GM12865 (cell line): ENCODE measurements at places on chromosomes 7 and 10.

DNA sequence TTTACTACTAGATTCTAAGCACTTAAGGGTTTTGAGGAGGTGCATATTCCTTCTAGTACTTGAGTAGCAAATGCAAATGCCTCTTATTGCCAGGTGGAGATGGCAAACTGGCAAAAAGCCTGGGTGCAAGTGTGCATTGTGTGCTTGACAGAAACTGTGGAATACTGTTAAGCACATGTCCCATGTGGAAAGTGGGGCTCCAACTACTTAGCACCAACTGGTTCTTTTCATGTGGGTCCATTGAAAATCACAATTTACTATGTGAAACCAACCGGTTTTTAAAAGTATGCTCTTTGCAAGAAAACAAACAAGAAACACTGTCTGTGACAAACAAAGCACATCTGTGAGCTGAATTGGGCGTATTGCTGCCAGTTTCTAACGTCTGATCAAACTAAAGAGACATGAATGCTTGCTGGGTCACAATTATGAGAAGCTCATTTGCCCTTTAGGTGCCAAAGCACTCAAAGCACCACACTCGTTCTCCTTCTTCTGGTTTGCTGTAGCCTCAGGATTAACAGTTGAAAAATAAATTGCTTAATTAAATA lies 197.4 kb downstream of the SEMA3E start:
- no peak for DNase-seq

DNA sequence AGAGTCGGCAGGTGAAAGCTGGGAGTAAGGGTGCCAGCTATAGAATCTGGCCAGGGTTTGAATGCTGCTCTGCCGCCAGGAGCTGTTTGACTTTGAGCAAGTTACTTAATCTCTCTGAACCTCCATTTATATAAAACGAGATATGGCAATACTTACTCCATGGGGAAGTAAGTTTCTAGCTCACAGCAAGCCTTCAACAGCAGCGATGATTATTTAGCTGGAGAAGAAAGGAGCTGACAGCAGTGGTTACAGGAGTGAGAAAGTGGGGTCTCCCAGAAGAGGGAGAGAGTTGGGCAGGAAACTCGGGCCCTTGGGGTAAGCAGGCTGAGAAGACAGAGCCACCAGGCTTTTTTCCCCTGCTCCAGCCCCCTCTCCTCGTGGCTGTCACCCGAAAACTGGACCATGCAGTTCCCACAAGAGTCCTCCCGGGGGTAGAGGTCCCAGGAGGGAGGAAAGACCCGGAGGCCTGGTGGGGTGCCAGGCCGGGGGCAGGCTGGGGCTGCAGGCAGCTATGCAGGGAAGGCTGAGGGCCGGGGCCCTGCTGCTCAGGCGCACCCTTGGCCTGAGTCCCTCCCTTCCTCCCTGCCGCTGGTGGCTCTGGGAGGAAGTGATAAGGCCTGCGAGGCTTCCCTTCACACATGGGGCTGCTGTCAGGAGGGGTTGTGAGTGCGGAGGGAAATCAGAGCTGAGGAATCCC lies 3.5 kb downstream of the NOS3 start:
- no peak for DNase-seq

- DNase-seq = peak; percentile 72
Observed at GRCh38 chr10:116848032-116848943, 1.0 kb upstream of the ENO4 start.

DNA sequence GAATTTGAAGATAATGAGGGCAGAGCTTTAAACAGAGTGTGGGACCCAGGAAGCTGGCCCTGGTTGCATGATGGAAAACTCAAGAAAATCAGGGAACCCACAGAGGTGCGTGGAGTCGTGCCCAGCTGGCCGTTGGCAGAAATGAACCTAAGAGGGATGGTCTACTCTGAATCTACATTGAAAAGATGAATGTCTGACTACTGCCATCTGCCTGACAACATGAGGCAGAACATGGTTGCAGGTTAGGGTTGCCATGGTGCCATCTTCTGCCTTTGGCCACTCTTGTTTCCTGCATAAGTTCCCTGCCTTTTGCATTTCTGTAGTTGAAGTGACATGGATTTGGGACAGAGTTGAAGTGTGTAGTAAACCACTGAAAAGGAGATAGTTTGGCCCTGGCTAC lies 138.5 kb upstream of the COBL start:
- DNase-seq = no peak

- DNase-seq = no peak
Observed at GRCh38 chr7:3551536-3551935, 250.5 kb downstream of the SDK1 start.

GRCh38 chr7:137694405-137694804 lies 152.4 kb downstream of the DGKI start:
- DNase-seq = peak; percentile 59

GRCh38 chr10:123655751-123656150 lies 10.4 kb upstream of the GPR26 start:
- no peak for DNase-seq

DNA sequence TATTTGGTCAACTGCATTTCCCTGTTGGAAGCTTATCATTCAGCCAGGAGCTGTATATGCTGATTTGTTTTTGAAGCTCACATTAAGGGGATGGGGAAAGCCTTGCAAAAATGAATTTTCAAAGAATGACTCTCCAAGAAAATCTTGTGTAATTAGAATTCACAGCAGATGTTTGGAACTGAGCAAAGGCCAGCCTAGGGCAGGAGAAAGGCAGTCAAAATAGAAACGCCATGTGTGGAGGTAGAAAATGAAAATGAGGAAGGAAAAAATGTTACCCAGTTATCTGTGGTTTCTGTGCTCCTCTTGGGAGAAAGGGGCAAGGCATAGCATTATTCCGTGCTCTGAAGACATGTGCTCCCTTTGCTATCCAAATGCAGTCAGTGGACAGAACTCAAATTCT lies 93.5 kb downstream of the NRP1 start:
- DNase-seq = no peak

DNA sequence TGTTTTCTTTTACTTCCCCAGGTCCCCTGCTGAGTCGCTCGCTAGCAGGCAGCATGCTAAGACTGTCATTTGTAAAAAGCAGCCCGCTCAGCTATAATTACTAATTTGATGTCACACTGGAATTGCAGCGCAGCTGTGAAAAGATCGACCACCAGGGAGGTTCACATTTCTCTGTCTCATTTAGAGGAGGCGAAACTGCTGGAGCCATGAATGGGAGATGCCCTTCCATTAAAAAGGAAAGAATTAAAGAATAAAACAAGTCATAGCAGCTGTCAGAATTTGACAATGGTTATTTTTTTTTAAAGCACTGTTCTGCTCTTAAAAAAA lies 153.5 kb downstream of the PIP4K2A start:
- no peak for DNase-seq

DNA sequence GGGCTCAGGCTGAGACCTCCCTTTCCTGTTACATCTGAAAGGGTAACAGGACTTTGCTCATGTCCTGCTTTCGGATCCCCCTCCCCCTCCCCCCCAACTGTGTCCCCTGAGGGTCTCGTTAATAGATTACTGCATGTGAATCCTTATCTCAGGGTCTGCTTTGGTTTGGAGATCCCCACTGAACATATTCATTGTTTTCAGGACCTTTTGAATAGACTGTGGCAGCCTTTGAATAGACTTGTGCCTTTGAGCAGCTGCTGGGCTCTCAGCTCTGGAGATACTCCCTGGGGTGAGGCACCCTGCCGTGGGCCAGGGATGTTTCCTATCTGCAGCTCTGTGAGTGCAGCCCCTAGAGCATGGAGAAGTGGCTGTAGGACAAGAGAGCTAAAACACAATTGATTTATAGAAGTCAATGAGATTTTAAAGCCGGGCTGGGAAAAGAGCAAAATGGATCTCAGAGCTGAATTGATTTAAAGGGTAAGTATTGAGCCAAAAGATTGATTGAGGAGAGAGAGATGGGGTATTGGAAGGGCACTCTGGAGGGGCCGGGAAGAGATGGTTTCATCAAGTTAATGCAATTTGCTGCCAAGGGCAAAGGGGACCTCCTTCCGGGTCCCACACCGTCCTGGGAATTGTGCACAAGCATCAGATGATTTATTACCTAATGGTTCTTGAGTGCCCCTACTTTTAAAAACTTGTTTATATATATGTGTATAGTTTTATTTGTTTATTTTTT lies 9.9 kb downstream of the ARHGAP22 start:
- no peak for DNase-seq

GRCh38 chr10:101000127-101000914 lies 713 bp downstream of the LZTS2 start:
- no peak for DNase-seq

GRCh38 chr10:3668276-3668965 lies 116.6 kb downstream of the KLF6 start:
- no peak for DNase-seq

DNA sequence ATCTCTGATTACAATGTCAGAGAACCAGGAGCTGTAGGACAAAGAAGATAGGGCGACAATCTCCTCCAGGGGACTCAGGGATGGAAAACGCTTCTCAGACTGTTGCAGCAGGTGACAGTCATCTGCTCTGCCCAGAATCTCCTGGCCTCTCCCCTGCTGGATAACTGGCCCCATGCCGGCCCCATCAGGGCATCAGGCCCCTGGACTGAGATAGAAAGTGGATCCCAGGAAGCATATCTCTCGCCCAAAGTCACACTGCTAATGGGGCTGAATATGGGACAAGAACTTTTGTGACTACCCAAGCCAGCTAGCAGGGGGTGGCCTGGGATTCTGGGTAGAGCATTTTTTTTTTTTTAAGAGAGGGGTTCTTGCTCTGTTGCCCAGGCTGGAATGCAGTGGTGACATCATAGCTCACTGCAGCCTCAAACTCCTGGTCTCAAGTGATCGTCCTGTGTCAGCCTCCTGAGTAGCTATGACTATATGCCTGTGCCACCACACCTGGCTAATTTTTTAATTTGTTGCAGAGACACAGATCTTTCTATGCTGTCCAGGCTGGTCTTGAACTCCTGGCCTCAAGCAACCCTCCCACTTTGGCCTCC lies 20.5 kb upstream of the MLXIPL start:
- DNase-seq = no peak

DNA sequence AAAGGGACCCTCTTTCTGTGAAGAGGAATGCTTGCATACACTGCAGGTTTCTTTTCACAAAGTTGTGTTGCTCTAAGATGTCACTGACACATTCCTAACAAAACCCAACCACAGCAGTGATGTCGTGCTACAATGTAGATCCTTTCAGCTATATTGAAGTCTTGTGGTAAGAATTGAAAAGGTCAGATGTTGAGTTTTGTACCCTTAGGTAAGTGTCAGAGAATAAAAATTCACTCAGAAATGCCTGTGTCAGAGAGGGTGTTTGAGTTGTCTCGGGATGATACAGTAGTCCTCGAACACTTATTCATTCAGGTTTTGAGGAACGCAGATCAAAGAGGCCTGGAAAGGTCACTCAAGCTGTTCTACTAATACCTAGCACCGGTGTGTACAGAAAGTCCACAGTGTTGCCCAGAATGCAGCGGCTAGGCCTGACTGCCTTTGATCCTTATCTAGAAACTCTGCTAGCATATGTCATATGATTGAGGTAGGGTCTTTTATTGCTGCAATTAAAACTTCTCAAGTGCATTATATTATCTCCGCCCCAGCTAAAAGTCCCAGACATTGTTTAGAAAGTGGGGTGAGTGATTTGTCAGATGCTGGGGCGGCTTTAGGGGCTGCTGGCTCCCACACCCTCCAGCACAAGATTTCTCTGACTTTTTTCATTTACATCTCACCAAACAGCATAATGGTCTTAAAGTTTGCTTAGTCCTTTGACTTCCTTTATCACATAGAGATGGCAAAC lies 26.0 kb downstream of the RNF32 start:
- DNase-seq = no peak

DNA sequence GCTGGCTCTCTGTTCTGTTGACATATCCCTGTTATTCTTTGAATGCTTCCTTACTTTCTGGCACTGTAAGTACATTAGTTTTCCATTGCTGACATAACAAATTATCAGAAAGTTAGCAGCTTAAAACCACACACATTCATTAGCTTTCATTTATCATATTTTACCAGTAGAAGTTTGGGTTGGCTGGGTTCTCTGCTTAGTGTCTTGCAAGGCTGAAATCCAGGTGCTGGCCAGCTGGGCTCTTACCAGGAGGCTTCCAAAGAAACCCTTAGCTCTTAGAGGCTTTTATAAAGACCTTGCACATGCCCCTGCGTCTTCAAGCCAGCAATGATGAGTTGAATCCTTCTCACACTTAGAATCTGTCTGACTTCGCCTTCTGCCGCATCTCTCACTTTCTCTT lies 160.6 kb downstream of the MLLT10 start:
- DNase-seq = no peak

GRCh38 chr10:112375721-112376395 lies 1.9 kb downstream of the ACSL5 start:
- DNase-seq = peak; percentile 87

GRCh38 chr7:139990571-139991268 lies 72.0 kb downstream of the PARP12 start:
- DNase-seq = no peak

DNA sequence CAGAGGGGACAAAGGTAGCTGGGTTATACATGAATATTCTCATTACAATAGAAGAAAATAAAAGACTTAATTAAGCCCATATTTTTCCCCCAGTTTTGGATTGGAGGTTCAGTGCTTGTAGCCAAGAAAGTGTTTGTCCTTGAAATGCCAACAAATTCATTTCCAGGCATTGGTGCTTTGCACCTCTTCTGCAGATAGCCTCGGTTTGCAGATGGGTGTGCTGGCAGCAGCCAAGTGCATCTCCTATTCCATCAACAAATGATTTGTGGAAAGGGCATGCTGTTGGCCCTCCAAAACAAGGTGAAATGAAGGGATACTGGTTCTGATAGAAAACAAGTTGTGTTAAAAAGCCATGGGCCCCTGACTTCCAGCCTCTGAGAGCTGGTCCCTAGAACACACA lies 187.3 kb downstream of the DPY19L1 start:
- no peak for DNase-seq

- DNase-seq = no peak
Observed at GRCh38 chr7:140219672-140220524, 43.1 kb upstream of the KDM7A start.

DNA sequence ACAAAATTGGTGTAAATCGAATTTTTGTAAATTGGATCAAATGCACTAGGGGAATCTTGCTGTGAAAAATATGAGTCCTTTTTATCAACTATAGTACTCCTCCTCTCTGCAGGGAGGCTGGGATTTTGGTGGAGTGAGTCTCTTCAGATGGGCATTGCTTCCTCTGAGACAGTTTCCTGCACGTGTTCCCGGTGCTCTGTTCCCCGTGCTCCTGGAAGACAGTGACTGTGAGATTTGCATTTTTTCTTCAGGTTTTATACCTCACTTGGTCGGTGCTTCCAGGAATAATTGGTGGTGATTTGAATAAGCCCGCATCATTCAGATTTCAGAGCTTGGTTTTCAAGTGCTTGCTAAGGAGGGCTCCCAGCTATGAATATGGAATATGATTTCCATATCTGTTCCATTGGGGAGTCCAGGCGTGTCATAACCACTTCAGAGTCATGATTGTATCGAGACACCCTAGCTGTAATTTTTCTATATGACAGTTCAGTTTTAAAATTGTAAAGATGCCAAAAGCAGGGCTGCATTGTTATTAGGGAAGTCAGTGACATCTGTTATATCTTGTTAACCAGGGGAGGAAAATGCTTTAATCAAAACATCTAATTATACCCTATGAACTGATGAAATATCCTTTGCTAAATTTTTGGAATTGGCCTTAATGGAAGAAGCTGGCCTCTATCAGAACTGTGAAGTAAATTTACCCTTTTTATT lies 12.3 kb downstream of the AUTS2 start:
- no peak for DNase-seq

- DNase-seq = no peak
Observed at GRCh38 chr10:70435241-70436085, 6.0 kb downstream of the NODAL start.

- DNase-seq = no peak
Observed at GRCh38 chr7:92661651-92662050, 71.5 kb upstream of the FAM133B start.

- no peak for DNase-seq
Observed at GRCh38 chr7:18459484-18460245, 35.9 kb upstream of the HDAC9 start.
